IMR-90 (cell line): ENCODE measurements at places on chromosomes 12 and 14. TPM values are rescaled to one million over a fixed set of nuclear protein-coding genes. Genes with fewer than 3 reads are reported as not detected.
A peak's percentile ranks its signal among the peaks of the same experiment; 100 is the strongest.

- H3K4me1 ChIP-seq = peaks cover 2% of the 10 kb centered on the region; the same call in 1 of the 2 replicates
- H3K4me3 ChIP-seq = no peak overlapping the region
- peak; percentile 44 for DNase-seq
These were observed 10.6 kb upstream of the VWF start for GRCh38 chr12:6135071-6135470.

- H3K27me3 ChIP-seq = no peaks in the 10 kb centered on the region
- H3K4me1 ChIP-seq = no peaks in the 10 kb centered on the region
- no peak overlapping the region for H3K27ac ChIP-seq
- no peak overlapping the region for H3K4me3 ChIP-seq
- no peak for DNase-seq
These were observed 1244.9 kb upstream of the SEL1L start for GRCh38 chr14:82778601-82779000.

DNA sequence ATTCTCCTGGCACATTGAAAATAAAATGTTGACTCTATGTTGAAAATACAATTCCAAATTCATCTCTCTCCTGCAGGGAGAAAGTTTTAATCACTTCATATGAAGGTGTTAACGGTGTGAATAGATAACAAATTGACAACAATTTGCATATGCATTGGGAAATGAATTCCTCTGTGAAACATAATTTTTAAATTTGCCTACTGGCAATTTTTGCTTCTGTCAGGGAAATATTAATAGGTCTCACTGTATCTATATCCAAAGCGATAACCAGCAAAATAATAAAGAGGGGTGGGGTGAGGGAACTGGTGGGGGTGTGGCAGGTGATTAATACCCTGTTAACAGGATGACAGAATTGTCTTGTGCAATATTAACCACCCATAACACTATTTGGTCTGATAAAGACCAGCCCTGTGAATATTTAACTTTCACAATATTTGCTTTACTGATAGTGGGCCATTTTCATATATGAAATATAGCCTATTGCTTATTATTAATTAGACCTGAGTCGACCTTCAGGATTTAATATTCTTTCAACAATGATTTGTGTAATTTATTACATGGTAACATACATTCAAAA, 239.0 kb upstream of the SSTR1 start:
- H3K27me3 ChIP-seq = no peaks in the 10 kb centered on the region
- no peaks in the 10 kb centered on the region for H3K4me1 ChIP-seq
- H3K4me3 ChIP-seq = no peak overlapping the region
- no peak for DNase-seq
- H3K36me3 ChIP-seq = no peaks in the 10 kb centered on the region

GRCh38 chr14:62597143-62597542, 448.1 kb downstream of the KCNH5 start:
- H3K4me1 ChIP-seq = no peaks in the 10 kb centered on the region
- DNase-seq = no peak
- no peak overlapping the region for H3K27ac ChIP-seq
- no peaks in the 10 kb centered on the region for H3K27me3 ChIP-seq
- H3K36me3 ChIP-seq = no peaks in the 10 kb centered on the region
- H3K4me3 ChIP-seq = no peak overlapping the region

- no peak overlapping the region for H3K27ac ChIP-seq
- H3K27me3 ChIP-seq = no peaks in the 10 kb centered on the region
- H3K4me3 ChIP-seq = no peak overlapping the region
- H3K4me1 ChIP-seq = peaks cover 4% of the 10 kb centered on the region
- DNase-seq = no peak
These were observed 223.3 kb upstream of the PRICKLE1 start for GRCh38 chr12:42812871-42813270.

DNA sequence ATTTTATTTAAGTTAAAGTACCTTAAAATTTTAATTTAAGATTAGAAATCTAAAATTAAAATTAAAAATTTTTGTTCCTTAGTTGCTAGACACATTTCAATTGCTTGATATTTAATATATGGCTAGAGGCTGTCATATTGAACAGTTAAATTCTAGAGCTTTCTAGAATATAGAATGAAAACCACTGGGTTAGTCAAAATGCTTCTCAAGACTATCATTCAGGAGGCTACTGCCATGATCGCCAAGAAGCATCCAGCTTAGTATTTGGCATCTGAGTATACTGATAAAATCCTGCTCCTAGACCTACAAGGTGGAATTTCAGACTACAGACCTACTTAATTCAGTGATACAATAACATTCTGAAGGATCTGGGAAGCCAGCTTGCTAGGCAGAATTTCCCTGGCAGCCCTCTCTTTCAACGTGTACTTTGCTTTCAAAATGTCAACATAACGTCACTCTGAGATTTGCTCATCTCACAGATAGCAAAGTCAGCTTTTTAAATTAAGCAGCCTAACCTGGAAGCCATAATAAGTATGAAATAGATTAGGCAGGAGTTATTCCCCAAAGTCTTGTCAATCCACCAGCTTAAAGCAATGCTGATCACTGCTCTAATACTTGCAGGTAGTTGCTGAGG, 525.8 kb downstream of the FSCB start:
- H3K36me3 ChIP-seq = no peaks in the 10 kb centered on the region
- H3K27ac ChIP-seq = no peak overlapping the region
- DNase-seq = no peak
- H3K27me3 ChIP-seq = no peaks in the 10 kb centered on the region

GRCh38 chr12:74129702-74130101, 407.9 kb upstream of the ATXN7L3B start:
- H3K4me1 ChIP-seq = no peaks in the 10 kb centered on the region
- H3K27ac ChIP-seq = no peak overlapping the region
- H3K4me3 ChIP-seq = no peak overlapping the region
- DNase-seq = no peak
- H3K27me3 ChIP-seq = no peaks in the 10 kb centered on the region

DNA sequence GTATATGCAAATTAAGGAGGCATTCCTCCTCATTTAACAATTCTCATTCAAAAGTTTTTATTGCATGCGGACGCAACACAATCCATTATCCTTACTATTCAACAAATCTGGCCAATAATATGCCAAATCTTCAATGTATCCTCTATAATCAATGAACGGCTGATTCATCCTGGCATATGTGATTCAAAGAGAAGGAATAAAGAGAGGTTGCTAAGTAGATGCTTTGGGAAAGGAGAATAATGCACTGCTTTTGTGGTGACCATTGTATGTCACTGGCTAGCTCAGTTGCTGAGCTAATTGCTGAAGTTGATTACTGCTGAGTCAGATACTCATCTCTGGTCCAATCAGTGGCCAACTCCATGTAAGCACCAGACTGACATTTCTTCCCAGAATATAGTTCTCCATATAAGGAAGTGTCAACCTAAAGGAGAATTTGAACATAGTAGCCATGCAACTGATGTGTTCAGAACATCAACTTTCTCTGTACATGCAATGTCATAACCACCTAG, 148.0 kb downstream of the PDZRN4 start:
- DNase-seq = no peak
- H3K27ac ChIP-seq = no peak overlapping the region
- no peak overlapping the region for H3K4me3 ChIP-seq
- no peaks in the 10 kb centered on the region for H3K27me3 ChIP-seq

DNA sequence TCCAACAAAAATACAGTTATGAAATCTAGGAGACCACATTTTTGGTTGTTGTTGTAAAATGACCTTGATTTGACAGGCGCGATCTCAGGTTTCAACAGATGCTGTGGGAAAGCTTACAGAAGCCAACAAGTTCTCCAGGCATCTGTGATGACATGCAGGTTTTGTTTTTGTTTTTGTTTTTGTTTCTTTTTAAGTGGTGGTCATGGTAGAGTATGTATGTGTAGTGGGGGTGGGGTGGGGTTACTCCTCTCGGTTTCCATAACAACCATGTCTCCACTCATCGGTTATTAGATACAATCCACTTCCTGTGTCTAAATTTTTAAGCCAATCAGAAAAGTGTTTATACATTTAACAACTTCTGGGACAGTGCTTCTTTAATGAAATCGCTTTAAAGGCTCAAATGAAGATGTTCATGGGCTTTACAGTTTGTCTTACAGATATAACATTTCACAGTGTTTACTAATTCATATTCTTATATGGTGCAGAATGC, 199.9 kb upstream of the FOXN3 start:
- H3K4me1 ChIP-seq = peaks cover 10% of the 10 kb centered on the region
- H3K27ac ChIP-seq = peak overlapping the region; percentile 19; the same call in 1 of the 2 replicates
- H3K27me3 ChIP-seq = no peaks in the 10 kb centered on the region
- H3K4me3 ChIP-seq = peak overlapping the region; percentile 78; the same call in 1 of the 2 replicates
- peaks cover 2% of the 10 kb centered on the region; the same call in 1 of the 2 replicates for H3K36me3 ChIP-seq
- DNase-seq = peak; percentile 39

GRCh38 chr12:78185109-78185508, 354.4 kb downstream of the NAV3 start:
- no peaks in the 10 kb centered on the region for H3K27me3 ChIP-seq
- DNase-seq = peak; percentile 70
- H3K27ac ChIP-seq = no peak overlapping the region
- peaks cover 6% of the 10 kb centered on the region; the same call in 1 of the 2 replicates for H3K4me1 ChIP-seq
- H3K4me3 ChIP-seq = no peak overlapping the region

DNA sequence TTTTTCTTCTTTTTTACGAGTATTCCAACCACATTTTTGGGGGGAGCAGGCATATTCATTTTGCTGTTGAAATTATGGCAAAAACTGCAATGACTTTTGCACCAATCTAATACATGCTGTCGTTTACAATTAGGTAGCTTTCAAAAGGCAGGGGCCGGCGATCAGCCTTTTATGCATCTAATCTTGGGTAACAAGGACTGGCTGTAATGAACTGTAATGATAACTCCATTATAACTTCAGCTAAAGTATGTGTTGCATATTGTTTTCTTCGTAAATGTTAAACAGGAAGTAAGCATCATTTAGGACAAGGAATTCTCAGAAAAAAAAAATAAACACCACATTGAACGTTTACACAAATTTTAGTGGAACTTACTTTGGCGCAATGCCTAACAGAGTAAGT, 30.3 kb upstream of the KLRF1 start:
- no peak for DNase-seq
- peaks cover 2% of the 10 kb centered on the region; the same call in 1 of the 2 replicates for H3K4me1 ChIP-seq
- H3K27ac ChIP-seq = no peak overlapping the region
- no peaks in the 10 kb centered on the region for H3K27me3 ChIP-seq

Gene CNTN1
- polyA plus RNA-seq = 0.10 and 0.14 TPM in 2 replicates

Gene OLR1
- 2.8 and 4.1 TPM in 2 replicates for polyA plus RNA-seq
